ENCODE measurements at places on chromosomes 3 and 15.
A peak's percentile ranks its signal among the peaks of the same experiment; 100 is the strongest.

- no peak for DNase-seq
Measured at GRCh38 chr3:141619450-141619849, 118.6 kb upstream of the RNF7 start.

DNA sequence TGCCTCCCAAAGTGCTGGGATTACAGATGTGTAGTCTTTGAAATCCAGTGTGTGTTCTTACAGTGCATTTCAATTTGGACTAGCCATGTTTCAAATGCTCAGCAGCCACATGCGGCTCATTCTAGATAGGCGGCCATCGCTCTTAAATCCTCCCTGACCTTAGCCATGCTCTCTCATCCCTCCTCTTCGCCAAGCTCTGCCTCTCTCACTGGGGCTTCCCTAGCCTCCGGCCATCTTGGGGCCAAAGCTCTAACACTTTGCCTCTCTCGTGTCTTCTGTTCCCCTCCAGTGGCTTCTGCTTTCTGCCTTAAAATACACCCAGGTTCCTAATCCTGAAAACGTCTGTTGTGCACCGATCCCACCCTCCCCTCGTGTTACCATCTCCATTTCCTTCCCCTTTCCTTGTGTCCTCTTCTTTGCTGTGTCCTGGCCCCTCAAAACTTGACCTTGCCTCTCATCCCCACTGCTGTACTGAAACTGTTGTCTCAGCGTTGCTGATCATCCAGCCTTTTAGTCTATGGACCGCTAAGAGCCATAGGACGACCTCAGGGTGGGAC, 1.4 kb upstream of the GHRL start:
- DNase-seq = no peak

- no peak for DNase-seq
Measured at GRCh38 chr3:179288845-179289244, 34.0 kb upstream of the ZNF639 start.

- no peak for DNase-seq
Measured at GRCh38 chr3:58130591-58130990, 80.2 kb downstream of the DNASE1L3 start.

DNA sequence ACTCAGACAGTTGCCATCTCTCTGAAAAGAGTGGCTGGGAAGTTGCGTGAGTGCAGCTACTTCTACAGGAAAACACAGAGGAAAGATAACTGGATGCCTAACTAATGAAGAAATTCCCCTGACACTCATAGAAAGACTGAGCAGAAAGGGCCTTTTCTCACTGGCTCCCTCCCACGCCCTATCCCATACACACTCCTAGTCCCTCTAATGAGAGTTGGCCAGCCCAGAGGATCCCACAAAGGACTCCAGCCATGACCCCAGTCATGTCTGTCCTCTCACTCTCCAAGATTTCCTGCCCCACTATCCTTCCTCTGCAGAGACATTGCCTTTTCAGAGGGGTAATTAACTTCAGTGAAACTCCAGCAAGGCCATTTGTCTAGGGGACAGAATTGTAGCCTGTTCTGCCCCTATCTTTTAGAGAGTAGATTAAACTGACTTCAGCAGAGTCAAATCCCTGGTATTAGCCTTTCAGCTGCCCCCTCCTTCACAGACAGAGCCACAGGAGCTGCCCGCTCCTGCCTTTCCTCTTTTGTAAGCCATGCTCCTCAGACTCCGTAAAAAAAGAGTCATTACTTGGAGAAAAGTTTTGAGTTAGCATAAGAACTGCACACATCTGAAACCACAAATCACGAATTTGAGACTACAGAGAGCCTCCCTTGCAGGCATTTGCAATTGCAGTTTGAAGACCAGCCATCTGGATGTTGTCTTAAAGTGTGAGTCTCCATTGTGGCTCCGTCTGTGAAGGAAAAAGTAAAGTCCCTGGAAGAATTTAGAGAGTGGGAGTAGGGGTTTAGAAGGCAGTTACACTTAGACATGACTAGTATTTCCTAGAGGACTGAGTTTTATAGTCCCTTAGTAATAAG, 129.1 kb upstream of the SEMA6D start:
- no peak for DNase-seq

- DNase-seq = no peak
Measured at GRCh38 chr15:85920956-85921355, 126.2 kb upstream of the KLHL25 start.

- DNase-seq = no peak
Measured at GRCh38 chr3:195761123-195761566, 40.4 kb downstream of the MUC20 start.

DNA sequence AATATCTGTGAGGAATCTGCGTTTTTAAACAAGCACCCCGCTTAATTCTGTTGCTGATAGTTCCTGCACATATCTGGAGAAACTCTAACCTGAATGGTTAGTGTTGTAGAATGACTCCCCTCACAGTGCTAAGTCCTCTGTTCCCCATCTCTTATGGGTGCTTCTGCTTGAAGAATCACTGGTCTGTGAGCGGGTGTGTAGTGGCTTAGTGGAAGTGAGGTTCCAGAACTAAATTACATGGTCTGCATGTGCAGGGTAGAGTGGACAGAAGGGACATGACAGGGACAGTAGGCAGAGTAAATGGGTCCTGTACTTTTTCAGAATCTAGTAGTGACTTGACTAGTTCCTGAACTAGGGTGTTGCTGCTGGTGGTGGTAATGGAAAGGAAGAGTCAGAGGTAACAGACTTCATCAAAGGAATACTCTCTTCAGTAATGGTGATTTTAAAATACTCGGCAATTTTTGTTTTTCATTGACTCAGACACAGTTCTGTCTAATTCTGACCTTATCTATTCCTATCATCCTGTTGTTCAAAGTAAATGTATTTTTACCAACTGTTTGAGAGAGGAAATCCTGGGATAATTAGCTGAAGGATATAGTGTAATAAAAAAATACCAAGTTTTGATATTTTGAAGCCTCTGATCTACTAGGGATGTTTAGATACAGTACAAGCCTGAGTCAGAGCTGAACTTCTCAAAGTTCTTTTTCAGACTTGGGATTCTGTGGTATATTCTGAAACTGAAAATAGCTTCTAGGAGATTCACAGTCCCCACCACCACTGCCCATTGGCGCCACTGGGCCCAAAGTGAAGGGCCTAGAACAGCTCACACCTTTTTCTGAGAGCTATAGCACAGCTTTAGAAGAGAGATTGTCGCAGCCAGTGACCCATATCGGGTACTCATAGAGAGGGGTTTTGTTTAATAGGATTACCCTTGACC, 55.5 kb downstream of the FNDC3B start:
- DNase-seq = no peak

GRCh38 chr3:177145381-177145780, 51.9 kb downstream of the TBL1XR1 start:
- DNase-seq = no peak

DNA sequence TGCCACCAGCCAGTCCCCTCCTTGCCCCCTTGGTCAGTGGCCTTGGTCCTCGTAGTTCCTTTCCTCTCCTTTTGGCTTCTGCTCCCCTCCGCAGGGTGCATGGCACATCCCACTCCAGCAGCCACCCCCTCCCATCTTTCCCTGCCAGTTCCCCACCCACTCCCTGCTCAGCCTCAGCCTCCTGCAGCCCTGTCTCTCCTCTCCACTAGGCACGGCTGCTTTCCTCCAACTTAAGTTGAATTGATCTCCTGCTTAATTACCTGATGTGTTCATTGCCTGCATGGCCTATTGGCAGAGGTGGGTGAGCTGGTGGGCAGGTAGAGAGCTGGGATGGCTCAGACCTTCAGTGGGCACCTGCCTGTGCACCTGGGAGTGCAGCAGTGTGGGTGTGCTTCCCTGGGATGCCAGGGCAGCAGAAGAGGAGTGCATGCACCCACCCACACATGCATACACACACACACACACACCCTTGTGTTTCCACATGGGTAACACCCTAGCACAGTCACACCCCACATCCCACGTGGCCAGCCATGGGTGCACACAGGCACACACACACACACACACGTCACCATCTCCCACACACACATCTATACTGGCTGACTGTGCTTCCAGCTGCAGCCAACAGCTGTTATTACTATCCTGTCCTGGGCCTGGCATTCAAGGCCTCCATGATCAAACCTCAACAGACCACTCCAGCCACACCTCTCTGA, 30.9 kb downstream of the C3orf18 start:
- no peak for DNase-seq

GRCh38 chr15:85330901-85331588, 49.4 kb upstream of the AKAP13 start:
- peak; percentile 48 for DNase-seq

DNA sequence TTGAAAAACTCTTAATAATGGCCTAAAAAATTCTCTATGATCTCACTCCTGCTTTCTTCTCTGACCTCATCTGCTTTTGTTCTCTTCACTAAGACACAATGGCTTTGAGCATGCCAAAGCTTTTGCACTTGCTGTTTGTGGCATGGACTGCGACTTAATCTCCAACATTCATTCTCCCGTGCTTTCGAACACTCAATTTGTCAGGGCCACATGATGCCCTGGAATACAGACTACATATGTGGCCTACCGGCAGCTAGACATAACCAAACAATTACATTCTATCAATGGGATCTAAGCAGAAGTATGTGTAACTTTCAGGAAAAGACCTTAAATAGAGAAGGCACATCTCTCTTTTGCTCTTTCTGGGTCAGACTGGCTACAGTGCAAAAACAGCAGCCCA, 506.5 kb downstream of the MAGI1 start:
- DNase-seq = no peak

DNA sequence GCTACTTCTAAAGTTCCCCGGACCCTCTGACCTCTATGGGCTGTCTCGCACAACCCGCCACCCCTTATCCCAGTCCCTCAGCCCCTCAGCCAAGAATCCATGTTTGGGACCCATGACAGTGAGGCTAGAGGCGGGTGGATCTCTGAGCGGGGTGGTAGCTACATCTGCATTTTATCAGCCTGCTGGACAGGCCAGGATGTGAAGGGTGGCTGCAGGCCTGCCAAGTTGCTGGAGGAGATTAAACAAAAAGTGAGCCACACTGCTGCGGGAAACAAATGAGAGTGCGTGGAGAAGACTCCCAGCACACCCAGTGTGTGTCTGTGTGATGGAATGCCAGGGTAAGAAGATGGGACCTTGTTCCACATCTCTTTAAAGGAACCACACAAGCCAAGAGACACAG, 51.1 kb upstream of the SPATA12 start:
- DNase-seq = no peak

GRCh38 chr3:70094197-70094596, 94.7 kb downstream of the SAMMSON start:
- no peak for DNase-seq

GRCh38 chr3:148269816-148270215, 427.9 kb upstream of the AGTR1 start:
- DNase-seq = no peak

- DNase-seq = no peak
Measured at GRCh38 chr3:16960125-16960524, 75.4 kb downstream of the PLCL2 start.

GRCh38 chr15:42102646-42103235, 8.4 kb upstream of the PLA2G4D start:
- no peak for DNase-seq

DNA sequence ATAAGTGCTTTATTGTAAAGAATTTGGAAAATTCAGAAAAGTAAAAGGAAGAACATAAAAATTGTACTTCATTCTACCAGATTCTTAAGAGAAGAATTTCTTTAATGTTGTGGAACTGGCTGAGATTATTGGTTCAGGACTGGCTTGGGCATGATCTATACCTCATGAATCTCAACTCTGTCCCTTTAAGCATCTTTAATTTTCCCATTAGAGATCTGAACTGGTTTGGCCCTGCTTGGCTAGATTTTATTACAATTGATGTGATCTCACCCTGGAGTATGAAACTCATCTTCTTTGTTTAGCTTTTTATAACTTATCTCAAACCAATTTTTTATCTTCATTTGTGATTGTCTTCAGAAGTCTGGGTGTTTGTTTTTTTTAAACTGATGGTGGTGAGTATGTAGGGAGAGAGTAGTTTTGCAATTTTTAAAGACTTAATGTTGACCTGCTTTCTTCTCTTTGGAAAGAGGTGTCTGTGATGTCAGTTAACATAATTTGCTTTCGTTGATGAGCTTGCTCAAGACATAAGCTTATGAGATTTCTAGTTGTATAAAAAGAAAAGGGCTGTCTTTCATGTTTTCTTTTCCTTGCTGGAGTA, 61.9 kb downstream of the ZNF609 start:
- DNase-seq = no peak

- DNase-seq = no peak
Measured at GRCh38 chr3:55639896-55640765, 153.0 kb upstream of the WNT5A start.

DNA sequence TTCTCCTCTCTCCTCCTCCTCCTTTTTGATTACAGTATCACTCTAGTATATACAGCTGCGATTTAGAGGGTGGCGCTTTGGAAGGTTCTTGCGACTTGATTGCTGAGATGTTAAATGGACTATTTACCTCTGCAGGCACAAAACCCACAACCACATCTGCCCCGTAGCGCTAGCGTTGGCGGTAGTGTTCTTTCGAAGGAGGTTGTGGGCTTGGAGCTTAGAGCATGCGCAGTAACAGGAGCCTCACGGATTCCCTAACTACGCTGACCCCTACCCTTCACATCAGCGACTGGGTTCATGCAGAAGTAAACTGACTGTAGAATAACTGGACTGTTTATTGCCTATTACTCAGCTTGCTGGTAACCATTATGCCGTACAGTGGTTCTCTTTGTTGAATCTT, 58.0 kb downstream of the CGGBP1 start:
- DNase-seq = no peak

GRCh38 chr15:64624242-64624641, 151.1 kb downstream of the RBPMS2 start:
- no peak for DNase-seq

GRCh38 chr3:124535306-124535705, 194.9 kb upstream of the UMPS start:
- no peak for DNase-seq

- no peak for DNase-seq
Measured at GRCh38 chr3:70749122-70749521, 436.7 kb upstream of the MDFIC2 start.

DNA sequence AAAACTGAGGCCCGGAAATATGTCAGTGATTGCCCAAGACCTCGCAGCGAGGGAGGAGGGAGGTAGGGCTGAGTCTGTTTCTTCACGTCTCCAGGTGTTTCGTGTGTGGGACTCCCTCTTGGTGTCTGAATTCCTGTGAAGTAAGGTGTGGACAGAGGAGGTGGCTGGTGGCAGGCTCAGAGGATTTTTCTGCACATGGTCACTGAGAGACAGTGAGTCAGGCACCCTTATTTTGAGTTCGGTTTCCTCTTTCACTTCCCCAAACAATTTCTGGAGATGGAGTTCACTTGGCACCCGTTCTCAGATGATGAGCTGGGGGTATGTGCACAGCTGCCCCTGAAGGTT, 46.3 kb upstream of the VPS8 start:
- no peak for DNase-seq

GRCh38 chr15:81947548-81947947, 98.3 kb downstream of the MEX3B start:
- no peak for DNase-seq

Measured in stimulated activated CD8-positive, alpha-beta memory T cell treated with anti-CD3 and anti-CD28 coated beads, Interleukin-15, amount 100 ng/mL, for 1 hour (primary cell).